ENCODE measurements at places on chromosomes 7 and 10.

GRCh38 chr10:72316748-72317435, 37.8 kb downstream of the DNAJB12 start:
- no peak overlapping the region for H3K4me3 ChIP-seq
- peak; percentile 94 for DNase-seq
- H3K27me3 ChIP-seq = no peaks in the 10 kb centered on the region
- no peaks in the 10 kb centered on the region for H3K36me3 ChIP-seq

DNA sequence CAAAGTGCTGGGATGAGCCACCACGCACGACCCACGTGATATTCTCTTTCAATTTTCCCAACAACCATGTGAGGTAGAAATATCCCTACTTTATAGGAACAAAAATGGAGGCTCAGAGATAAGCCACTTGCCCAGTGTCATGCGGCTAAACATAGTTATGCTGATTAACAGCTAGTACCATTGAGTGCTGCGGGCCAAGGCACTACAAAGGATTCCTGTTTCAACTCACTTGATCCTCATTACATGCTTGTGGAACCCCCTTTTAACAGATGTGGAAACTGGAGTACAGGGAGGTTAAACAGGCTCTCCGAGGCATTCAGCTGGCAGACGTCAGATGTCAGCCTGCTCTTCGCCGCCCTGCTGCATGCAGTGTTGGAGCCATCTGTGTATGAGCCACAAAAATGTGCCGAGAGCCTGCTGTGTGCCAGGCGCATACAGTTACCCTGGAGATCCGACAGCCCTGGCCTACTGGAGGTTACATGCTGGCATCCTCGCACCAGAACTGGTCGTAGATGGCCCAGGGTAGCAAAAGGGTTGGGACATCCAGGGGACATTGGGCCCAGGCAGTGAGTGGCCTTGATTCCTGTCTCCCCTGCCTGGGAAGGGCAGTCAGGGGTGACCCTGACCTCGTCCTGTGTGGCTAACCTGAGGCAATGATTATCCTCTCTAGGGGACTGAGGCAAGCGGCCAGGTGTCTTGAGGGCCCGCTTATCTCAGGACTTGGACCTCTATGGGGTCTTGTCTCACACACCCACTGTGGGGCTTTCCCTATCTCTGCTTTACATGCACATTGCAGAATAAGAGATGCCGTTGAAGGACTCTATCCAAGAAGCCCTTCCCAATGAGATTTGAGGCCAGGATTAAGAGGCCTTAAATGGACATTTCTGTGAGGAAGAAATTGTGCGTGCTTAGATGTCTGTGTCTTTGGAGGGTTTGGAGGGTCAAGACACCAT, 18.5 kb upstream of the SRGN start:
- H3K27ac ChIP-seq = peak overlapping the region; percentile 27
- no peak for DNase-seq
- H3K4me1 ChIP-seq = peaks cover 38% of the 10 kb centered on the region
- H3K4me3 ChIP-seq = no peak overlapping the region
- no peaks in the 10 kb centered on the region for H3K27me3 ChIP-seq

- no peaks in the 10 kb centered on the region for H3K36me3 ChIP-seq
- no peaks in the 10 kb centered on the region for H3K4me1 ChIP-seq
- no peak overlapping the region for H3K4me3 ChIP-seq
- no peak for DNase-seq
- H3K27me3 ChIP-seq = no peaks in the 10 kb centered on the region
- H3K27ac ChIP-seq = no peak overlapping the region
Observed at GRCh38 chr7:10584886-10585285, 388.8 kb upstream of the PHF14 start.

GRCh38 chr7:45160417-45160881, 2.9 kb downstream of the RAMP3 start:
- H3K4me3 ChIP-seq = no peak overlapping the region
- peak; percentile 75 for DNase-seq
- H3K36me3 ChIP-seq = no peaks in the 10 kb centered on the region
- peaks cover 6% of the 10 kb centered on the region for H3K27me3 ChIP-seq

DNA sequence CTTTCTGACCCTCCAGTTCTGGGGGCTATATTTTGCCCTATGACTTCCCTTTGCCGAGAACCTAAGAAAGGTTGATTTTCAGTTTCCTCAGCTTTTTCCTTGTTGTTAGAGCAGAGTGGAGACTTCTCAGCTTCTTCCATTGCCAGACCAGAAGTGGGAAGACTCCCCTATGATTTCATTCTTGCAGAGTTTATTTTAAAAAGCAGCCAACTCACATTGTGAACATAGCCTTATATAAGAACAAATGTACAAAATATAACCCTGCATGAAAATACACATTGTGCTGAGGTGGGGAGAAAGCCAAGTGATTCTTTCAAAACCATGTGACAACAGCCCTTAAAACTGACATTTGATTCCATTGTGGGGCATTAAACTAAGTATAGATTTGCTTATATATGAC, 33.8 kb upstream of the FZD8 start:
- H3K36me3 ChIP-seq = no peaks in the 10 kb centered on the region
- H3K4me3 ChIP-seq = no peak overlapping the region
- no peak overlapping the region for H3K27ac ChIP-seq
- DNase-seq = no peak

Data from spleen (tissue), 13 donors.